ENCODE measurements at places on chromosomes 6 and 20.
A peak's percentile ranks its signal among the peaks of the same experiment; 100 is the strongest.

DNA sequence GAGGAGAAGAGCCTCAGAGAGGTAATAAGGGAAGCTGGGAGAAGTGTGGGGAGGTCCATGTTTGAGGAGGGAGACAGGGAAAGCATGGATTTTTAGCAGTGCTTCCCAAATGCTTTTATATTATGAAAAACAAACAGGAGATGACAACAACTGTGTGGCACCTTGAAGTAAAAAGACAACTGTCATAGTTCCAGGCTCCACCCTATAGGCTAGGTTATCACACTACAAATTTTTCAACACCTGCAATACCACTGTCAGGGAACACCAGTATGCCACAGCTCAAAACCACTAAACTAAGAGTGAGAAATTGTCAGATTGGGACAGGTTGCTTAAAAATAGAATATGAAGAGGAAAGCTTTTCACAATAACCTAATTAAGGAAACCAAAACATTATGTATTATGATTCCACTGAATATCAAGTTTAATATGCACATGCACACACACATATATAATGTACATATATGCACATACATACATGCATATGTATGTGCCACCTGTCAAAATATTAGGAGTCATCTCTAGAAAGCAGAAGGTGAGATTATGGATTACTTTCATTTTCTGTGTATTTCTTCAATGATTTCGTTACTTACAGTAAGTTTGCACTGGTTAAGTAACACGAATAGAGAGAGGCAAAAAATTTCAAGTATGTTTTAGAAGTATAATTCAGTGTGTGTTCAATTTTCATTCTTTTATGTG, 261.2 kb downstream of the PTPRK start:
- DNase-seq: no peak

DNA sequence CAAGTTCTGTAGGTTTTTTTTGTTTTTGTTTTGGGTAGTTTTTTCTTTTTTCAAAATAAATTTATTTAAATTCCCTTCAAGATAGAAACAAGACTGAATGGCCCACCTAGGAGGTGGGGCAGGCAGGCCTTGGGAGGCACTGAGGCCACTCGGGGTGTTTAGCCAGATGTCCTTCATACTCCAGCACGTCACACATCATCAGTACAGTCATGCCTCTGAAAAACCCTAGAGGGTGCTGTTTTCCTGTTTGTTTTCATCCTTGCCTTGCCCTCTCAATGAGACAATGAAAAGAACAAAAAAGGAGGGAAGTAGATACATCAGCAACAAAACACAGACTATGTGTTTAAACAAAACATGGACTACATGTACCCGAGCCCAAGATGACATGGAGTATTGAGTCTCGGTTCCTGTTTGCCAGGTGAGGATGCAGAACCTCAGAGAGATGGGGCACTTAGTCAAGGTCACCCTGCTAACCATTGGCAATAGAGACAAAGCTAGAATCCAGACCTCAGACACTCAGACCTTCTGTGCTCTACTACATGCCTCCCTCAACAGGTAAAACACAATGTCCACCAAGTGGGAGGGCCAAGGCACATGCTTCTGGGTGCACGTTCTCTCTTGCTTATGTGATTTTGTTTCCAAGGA, 26.8 kb upstream of the CLIC5 start:
- peak; percentile 6 for DNase-seq

DNA sequence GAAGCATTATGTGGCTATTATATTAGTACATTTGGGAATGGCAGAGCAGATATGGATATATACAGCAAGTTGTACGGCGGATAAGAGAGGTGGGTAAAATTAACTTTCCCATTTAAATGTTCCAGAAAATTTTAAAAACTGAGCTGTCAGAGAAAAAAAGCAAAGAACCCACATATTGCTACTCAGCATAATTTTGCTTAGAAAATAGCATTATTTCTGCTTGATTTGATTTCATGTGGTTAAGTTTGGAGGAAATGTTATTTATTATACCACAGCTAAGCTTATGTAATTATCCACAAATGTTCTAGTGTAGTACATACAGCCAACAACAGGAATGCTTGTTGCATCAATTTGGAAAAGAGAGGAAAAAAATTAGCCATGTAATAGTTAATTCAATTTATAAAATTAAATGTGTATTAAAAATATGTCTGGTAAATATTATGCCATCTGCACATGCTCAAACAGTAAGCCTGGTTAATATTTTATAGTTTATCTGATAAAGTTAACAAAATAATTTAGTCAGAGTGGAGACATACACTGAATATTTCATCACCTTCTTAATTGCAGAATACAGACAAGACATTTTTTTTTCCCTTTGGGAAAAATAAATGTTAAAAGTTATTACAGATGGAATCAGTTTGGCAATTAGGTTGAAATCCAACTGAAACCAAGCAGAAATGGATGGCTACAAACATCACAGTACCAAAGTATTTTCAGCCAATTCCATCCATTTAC, 172.1 kb upstream of the ID4 start:
- DNase-seq: no peak

DNA sequence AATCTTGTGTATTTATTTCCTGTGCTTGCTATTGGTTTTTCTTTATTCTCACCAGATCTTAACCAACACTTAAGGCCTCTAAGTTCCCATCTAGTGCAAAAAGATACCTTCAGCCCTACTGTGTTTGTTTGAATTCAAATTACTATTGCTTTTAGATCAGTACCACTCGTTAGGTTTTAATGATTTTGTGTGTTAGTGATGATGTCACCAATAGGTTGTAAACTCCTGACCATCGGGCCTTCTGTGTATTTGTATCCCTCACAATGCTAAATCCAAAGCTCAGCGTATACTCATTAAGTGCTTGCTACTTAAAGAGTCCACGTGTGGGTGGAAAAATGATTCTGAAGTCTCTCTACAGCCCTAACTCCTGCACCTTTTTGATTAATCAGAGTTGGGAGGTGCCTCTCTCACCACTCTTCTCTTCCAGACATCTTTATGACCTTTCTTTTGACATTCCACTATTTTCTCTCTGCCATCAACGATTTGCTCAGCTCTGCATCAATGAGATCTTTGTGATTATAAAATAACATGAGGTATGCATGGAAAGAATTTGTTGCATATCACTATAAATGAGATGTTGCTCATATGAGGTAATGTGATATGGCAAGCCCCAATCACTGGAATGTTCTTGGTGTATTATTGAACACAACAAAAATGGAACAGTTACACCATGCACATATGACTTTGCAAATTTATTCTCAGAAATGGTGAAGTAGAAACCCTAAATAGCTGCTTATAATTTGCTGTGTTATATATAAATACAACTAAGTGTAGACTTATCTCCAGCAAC, 55.1 kb upstream of the LAMA2 start:
- no peak for DNase-seq

GRCh38 chr6:43113431-43114260, 37.5 kb downstream of the PTK7 start:
- peak; percentile 79 for DNase-seq
